Activated naive CD4-positive, alpha-beta T cell treated with anti-CD3 and anti-CD28 coated beads for 36 hours (primary cell): ENCODE measurements at places on chromosomes 2 and 18.
A peak's percentile ranks its signal among the peaks of the same experiment; 100 is the strongest.

DNA sequence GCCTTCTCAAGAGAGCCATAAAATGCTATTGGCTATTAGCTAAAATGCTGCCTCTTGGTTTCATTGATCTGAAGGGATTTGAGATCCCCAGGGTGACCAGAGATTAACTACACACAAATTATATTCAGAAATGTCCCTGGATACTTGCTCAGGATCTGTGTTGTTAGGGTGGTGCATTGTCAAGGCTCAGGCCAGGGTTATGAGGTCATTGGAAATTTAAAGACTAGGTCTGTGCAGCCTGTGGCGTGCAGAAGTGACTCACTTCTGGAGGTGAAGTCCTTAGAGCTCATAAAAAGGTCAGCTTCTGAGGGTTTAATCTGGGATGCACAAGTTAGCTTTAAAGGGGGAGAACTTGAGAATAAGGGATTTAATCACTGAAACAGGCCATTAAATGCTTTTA is 23.5 kb downstream of the LRRTM1 start:
- no peaks in the 10 kb centered on the region for H3K4me1 ChIP-seq
- H3K27ac ChIP-seq, result no peak overlapping the region
- DNase-seq, result no peak
- H3K4me3 ChIP-seq, result no peak overlapping the region

- no peaks in the 10 kb centered on the region for H3K4me1 ChIP-seq
- H3K4me3 ChIP-seq, result no peak overlapping the region
- no peaks in the 10 kb centered on the region for H3K27me3 ChIP-seq
Measured at GRCh38 chr18:62981566-62981965, 266.2 kb downstream of the PHLPP1 start.

- peaks cover 14% of the 10 kb centered on the region for H3K27me3 ChIP-seq
- H3K36me3 ChIP-seq, result no peaks in the 10 kb centered on the region
- no peak overlapping the region for H3K27ac ChIP-seq
- DNase-seq, result no peak
Measured at GRCh38 chr18:44697315-44697714, 16.6 kb downstream of the SETBP1 start.

DNA sequence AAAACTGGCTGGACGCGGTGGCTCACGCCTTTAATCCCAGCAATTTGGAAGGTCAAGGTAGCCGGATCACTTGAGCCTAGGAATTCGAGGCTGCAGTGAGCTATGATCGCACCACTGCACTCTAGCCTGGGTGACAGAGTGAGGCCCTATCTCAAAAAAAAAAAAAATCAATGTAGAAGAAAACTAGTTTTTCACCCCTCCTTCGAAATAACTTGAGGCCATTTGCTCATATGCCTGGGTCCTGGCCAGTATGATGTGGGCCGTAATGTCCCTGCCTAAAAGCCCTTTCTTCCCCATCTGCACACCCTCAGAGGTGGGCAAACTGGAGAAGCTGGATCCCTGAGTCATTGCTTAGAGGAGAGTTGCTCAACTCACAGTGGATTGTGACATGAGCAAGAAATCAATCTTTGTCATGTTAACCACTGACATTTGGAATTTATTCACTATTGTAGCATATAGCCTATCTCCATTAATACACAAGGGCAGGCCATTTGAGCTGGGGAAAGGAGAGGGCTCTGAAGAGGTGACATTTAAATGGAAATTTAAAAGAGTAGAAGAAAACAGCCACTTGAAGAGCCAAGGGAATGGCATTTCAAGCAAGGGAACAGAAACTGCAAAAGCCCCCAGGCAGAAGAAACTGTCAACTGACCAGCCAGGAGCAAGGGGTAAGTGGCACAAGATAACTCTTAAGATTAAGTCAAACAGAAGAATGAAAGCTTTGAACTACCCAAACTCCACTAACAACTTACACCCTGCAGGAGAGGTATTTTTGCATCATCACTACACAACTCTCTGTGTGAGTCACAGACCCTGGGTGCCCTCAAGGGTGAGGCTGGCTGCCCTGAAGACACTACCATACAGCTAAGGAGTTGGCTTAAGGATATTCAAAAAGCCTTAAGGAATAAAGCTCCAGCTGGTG is 7.6 kb upstream of the METTL21A start:
- DNase-seq, result peak; percentile 28
- no peaks in the 10 kb centered on the region for H3K27me3 ChIP-seq
- no peak overlapping the region for H3K4me3 ChIP-seq

GRCh38 chr18:10537765-10538164 is 11.9 kb downstream of the NAPG start:
- no peak overlapping the region for H3K4me3 ChIP-seq
- no peak overlapping the region for H3K27ac ChIP-seq
- H3K36me3 ChIP-seq, result peaks cover 28% of the 10 kb centered on the region
- peaks cover 15% of the 10 kb centered on the region for H3K4me1 ChIP-seq
- no peaks in the 10 kb centered on the region for H3K27me3 ChIP-seq
- no peak for DNase-seq
